ENCODE measurements at places on chromosomes 6 and 20.

DNA sequence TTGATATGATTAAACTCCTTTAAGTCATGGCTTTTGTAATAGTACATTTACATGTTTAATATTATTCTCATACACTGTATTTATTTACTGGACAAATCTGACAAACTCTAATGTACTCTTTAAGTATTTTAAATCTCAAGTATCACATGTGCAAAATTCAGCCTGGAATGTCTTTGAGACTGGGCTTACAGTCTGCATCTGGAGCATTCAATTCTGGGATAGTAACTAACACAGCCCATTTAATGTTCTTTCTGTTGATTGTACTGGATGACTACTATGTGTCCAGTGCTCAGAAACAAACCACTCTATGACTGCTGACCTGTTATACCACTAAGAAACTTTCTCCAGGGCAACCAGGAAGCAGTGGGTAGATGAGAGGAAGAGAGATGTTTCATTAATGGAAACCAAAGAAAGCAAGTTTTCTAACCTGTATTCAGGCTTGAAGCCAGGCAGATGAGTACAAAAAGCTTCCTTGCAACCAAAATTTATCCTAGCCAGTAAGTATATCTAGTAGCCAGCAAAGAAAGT is 26.8 kb downstream of the FBXL4 start:
- DNase-seq, result no peak

DNA sequence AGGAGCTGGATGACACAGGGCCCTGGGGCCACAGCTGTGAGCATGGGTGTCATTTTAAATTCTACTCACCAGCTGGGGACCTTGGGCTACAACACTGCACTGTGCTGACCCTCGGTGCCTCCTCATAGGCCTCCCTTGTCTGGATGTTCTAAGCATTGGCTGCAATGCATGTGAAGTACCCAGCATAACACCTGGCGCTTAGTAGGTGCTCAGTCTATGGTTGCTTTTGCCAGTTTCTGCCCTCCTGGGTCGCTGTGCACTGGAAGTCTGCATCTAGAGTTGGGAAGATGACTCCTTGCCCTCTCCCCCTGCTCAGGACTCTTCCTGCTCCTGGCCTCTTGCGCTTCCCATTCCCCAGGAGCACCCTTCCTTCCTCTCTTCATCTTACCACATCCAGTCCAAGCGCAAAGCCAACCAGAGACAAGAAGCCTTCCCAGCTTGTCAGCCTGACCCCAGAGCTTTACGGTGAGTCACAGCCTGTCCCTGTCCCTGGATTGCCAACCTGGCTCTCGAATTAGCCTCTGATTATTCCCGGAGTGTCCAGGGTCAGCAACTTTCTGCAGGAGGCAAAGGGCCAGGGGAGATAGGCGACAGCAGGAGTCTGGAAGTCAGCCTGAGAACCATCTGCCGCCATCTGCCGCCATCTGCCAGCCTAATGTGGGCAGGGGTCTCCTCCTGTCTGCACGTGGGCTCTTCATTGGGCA is 8.8 kb downstream of the SLC13A3 start:
- DNase-seq, result no peak

DNA sequence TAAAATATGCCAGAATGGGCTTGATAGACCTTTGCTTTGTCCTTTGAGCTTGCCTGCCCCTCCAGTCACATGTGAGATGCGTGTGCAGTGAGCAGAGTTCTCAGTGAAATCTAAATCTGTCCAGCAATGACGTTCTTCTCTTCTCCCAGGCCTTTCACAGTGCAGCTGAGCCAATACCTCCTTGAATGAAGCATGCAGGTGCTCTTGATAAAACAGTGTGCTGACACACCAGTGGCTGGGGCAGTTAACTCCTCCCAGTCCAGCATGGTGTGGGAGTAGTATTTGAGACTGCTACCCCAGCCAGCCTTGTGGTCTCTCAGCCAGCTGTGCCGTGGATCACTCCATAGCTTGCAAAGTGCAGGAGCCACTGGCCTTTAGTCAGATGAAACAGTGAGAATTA is 240.5 kb downstream of the FARS2 start:
- DNase-seq, result no peak

GRCh38 chr6:32922083-32922482 is 18.7 kb downstream of the HLA-DMB start:
- no peak for DNase-seq

DNA sequence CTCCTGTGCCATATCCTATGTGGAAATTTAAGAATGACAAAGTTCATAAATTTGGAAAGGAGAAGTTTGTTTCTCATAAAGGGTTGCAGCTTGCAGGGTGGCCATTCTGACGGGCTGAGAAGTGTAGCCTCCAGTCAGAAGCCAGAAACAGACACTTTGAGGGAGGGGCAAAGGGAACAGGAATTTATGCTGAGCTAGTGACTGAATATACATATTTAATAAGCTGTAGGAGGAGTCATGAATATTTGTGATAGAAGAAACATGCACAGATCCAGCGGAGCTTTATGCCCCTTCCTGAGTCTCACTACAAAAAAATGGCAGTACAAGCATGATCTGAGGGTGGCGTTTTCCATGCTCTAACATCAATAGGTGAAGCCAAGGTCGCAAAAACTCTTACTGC is 798.3 kb downstream of the KIF16B start:
- no peak for DNase-seq

DNA sequence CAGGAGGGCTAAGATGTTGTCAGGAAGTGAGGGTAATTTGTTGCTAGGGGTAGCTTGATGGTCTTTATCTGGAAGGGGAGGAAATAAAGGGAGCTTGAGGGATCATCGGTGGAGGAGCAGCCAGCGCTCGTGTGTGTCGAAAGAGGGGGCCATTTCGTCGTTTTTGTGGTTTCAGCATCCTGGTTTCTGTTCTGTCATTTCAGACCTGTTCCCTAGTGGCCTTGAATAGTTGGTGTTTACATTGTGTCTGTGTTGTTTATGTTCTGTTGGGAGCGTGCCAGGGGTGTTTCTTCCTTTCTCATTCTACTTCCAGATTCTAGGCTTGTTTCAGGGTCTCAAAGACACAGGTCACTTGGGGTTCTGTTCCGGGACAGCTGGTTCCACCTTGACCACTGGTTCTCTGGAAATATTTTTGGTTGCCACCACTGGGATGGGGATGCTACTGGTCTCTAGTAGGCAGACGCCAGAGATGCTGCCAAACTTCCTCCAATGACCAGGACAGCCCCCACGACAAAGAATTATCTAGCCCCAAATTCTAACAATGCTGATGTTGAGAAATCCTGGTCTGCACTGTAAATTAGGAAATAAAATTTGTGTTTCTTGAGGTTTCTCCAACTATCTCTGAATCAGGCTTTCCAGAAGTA is 113.9 kb upstream of the NAA20 start:
- DNase-seq, result no peak

GRCh38 chr6:34181908-34182307 is 36.0 kb upstream of the GRM4 start:
- DNase-seq, result no peak

DNA sequence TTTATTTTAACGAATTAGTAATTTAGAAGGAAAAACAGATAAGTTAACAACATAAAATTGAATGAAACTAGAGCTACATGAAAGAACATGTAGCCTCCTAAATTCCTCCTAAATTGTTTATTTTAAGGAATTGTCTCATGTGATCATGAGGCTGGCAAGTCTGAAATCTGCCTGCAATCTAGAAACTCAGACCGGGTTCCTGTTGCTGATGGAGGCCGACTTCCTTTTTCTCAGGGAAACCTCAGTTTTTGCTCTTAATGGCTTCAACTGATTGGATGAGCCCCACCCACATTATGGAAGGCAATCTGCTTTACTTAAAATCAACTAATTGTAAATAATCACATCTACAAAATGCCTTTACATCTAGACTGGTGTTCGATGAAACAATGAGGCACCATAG is 267.6 kb upstream of the PRND start:
- DNase-seq, result no peak

GRCh38 chr6:867378-867777 is 174.4 kb upstream of the EXOC2 start:
- no peak for DNase-seq

DNA sequence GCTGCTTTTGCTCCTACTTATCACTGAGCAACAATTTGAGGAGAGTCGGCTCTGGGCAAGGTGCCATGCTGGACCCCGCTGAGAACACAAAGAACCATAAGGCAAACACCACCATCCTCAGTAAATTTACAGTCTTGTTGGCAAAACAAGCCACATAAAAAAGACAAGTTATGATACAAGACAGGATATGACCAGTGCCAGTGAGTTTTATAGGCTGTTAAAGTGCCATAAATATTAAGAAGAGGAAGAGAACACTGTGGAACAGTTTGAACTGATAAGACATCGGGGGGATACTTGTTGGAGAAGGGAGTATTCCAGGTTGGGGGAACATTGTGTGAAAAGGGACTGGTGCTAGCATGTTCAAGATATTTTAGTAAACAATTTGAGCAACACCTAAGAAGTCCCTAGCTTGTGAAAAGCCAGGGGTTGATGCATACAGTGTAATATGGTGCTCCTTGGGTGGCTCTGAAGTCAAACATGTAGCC is 25.3 kb upstream of the RIPOR2 start:
- DNase-seq, result no peak

DNA sequence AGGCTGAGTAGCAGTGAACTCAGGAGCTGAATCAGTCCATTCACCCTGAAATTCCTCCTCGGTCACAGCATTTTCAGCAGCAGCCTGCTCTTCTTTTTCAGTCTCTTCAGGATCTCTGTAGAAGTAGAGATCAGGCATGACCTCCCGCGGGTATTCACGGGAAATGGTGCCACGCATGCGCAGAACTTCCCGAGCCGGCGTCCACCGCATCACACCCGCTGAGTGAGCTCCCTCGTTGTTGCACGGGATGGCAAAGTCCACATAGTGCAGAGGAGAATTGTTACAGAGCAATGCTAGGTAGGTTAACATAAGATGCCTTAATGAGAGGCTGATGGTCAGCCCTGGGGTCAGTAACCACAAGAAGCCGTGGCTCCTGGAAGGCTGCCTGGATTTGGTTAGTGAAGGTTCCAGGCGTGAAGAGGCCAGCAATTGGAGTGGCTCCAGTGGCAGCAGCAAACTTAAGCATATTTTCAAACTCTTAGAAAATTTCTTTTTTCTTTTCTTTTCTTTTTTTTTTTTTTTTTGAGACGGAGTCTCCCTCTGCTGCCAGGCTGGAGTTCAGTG is 113.5 kb upstream of the HDAC2 start:
- DNase-seq, result no peak

GRCh38 chr6:78476561-78476960 is 390.8 kb upstream of the IRAK1BP1 start:
- no peak for DNase-seq

DNA sequence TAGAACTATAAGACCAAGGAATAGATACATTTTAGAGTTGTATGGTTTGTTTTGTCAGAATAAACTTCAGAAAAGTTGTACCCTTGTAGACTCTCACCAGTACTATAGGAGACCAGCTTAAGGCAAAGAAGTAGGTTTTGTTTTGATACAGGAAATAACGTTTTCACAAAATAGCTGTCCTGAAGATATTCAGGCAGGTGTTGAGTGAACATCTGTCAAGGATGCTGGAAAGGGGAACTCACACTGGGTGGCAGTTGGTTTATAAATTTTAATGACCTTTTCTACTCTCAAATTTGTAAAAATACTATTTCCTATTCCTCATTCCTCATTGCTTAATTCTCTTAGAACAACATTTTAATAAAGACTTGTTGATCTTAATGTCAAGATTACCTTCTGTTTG is 174.0 kb upstream of the MAN1A1 start:
- no peak for DNase-seq

- no peak for DNase-seq
Measured at GRCh38 chr6:4322134-4322845, 186.9 kb upstream of the ECI2 start.

- no peak for DNase-seq
Measured at GRCh38 chr6:22765015-22765414, 195.6 kb downstream of the HDGFL1 start.

DNA sequence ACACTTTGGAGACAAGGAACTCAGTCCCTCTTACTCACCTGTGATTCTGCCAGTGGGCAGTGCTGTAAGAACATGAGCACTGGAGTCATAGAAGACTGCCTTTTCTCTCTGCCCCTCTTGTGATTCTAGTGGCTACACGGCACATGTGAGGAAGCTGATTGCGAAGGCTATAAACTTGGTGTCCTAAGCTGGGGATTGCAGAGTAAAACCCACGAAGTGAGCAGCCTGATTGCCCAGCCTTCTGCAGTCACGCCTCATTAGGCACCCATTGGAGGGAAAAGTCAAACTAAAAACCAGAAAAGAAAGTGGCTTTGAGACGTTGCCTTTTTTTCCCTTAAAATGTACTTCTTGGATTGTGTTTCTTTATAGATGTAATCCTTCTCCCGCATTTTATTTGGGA is 748.4 kb upstream of the CHD6 start:
- DNase-seq, result no peak

Measured in activated T-cell treated with anti-CD3 and anti-CD28 coated beads for 4 hours (primary cell).